ENCODE measurements at places on chromosomes 1 and 21. TPM values are rescaled to one million over a fixed set of nuclear protein-coding genes. Genes with fewer than 3 reads are reported as not detected.
A peak's percentile ranks its signal among the peaks of the same experiment; 100 is the strongest.

- no peak for DNase-seq
Observed at GRCh38 chr1:56077206-56077605, 502.2 kb downstream of the PLPP3 start.

GRCh38 chr1:168135116-168135920 is 1.4 kb downstream of the GPR161 start:
- DNase-seq, result peak; percentile 41

DNA sequence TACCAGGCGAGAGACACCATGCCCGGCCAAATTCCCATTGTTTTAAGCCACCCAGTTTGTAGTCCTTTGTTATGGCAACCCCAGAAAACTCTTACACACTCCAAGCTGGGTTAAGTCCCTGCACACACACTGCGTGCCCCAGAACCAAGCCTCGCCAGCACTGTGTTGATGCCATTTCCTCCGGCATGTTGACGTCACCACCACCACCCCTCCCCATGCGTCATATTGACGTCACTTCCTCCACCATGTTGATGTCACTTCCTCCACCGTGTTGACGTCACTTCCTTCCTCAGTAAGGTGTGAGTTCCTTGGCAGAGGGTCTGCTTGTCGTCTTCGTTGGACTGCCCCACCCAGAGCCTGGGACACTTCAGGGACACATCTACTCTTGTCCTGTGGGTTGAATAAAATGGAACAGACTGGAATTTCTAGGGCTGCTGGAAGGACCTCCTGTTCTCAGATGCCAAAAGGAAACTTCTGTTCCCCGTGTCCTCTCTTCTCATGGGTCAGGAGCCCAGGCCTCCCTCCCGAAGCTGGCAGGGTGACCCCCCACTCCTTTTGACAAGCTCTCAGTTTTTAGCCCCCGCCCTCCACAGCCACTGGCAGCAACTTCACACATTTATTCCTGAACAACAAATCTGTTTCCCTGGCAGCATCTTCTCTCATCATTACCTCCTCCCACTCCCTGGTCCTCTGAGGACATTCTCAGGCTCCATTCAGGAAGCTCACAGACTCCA is 643.3 kb downstream of the NPHP4 start:
- DNase-seq, result no peak

GRCh38 chr1:228136901-228137300 is 3.2 kb upstream of the GUK1 start:
- DNase-seq, result no peak

The NR1I3 gene
- not detected for total RNA-seq

Data from M059J (cell line).